ENCODE measurements at places on chromosomes 5 and 9. TPM values are rescaled to one million over a fixed set of nuclear protein-coding genes. Genes with fewer than 3 reads are reported as not detected.

Gene PCDHA1
- not detected for total RNA-seq

Gene CRHBP
- 0.11 TPM for total RNA-seq

Gene PCDHGB1
- total RNA-seq: 0.79 TPM

Gene GMCL2
- not detected for total RNA-seq

Gene SLC4A9
- not detected for total RNA-seq

DNA sequence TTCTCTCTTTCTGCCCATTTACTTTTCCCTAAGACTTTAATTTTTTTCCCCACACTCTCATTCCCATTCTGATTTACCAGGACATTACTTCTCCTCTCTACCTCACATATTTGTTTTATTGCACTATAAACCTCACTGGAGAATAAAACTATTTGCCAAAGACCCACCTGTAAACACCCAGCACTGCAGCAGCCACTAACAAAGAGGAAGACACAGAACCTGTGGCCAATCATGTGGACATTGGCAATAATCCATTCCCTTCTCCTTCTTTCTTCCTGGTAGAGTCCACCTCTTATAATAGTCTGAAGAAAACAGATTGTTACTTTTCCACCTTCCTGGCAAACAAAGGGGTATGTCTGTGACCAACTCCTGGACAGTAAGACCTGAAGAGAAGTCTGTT lies 8.3 kb upstream of the THBS4 start:
- DNase-seq: no peak

DNA sequence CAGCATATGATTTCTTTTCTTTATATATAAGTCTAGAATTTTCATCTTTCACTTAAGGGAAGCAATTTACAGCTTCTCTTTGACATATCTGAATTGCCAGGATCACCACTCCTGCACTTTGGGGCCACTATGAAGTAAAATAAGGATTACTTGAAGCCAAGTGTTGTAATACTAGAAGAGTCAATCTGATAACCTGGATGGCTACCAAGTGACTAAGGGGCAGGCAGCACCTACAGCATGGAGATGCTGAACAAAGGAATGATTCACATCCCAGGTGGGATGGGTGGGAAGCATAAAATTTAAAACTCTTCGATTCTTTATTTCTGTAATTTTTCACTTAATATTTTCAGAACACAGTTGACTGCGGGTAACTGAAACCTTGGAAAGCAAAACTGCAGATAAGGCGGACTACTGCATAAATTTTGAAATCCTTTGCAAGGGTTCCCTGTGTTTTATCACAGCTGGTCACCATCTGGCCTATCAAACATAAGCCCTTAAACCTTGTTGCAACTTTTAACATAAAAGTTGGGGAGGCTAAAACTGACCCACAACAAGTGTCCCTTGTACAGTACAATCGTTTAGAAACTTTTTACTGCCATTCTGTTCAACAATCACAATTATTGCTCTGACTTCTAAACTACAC lies 31.2 kb downstream of the NR3C1 start:
- DNase-seq: no peak

GRCh38 chr5:101338226-101338625 lies 435.1 kb upstream of the ST8SIA4 start:
- no peak for DNase-seq

- no peak for DNase-seq
Observed at GRCh38 chr5:44385291-44385900, 3.8 kb downstream of the FGF10 start.
